NCI-H82 (cell line): ENCODE measurements at places on chromosomes 13 and 19.

GRCh38 chr13:26220575-26220974, 1.5 kb downstream of the RNF6 start:
- no peak for DNase-seq

GRCh38 chr19:28021259-28022185, 1191.4 kb downstream of the UQCRFS1 start:
- DNase-seq, result no peak

DNA sequence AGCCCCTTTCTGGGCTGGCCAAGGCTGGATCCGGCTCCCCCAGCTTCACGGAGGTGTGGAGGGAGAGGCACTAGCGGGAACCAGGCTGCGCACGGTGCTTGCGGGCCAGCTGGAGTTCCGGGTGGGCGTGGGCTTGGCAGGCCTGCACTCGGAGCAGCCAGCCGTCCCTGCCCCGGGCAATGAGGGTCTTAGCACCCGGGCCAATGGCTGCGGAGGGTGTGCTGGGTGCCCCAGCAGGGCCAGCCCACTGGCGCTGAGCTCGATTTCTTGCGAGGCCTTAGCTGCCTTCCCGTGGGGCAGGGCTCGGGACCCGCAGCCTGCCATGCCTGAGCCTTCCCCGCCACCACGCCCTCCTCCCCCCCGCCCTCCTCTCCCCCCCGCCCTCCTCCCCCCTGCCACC, 2.6 kb upstream of the ZNF559 start:
- DNase-seq, result no peak

- DNase-seq, result no peak
Observed at GRCh38 chr13:24624801-24625231, 55.4 kb upstream of the ATP12A start.

DNA sequence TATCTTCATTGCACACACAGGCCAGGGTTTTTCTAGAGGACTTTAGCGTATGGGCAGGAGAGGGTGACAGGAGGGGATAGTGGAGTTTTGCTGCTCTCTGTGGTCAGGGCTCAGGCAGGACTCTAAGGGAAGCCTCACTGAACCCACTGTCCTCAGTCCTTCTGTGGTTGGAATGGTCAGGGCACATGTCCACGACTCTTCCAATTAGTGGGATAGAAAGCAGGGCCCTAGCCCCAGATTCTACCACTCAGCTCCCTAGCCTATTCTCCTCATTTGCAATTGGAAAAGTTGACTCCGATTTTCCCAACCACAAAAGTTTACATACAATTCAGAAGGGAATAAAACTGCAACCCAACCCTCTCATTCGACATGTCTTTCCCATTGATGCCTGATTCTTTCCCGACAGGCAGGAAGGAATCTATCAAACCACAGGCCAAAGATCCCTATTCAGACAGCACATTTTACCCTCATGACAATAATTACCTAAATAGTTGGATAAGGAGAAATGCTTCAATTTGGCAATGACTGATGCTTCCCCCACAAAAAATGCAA, 38.2 kb downstream of the TGDS start:
- DNase-seq, result no peak

GRCh38 chr19:45428384-45429231, 4.9 kb upstream of the ERCC1 start:
- peak; percentile 36 for DNase-seq

DNA sequence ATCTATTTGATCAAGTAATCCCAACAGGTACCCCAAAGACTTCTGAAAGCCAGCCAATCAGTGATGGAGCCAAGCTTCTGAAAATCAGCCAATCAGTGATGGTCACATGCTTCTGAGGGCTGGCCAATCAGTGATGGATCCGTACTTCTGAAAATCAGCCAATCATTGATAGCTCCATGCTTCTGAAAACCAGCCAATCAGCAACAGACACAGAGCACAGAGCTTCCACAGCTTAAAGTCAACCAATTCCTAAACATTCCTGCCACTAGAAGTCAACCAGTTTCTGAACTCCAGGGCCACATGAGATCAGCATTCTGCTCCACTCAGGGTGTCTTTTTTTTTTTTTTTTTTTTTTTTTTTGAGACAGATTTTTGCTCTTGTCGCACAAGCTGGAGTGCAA, 8.2 kb upstream of the HSD17B14 start:
- peak; percentile 57 for DNase-seq

GRCh38 chr19:30498707-30499106, 126.5 kb downstream of the ZNF536 start:
- DNase-seq, result peak; percentile 65

DNA sequence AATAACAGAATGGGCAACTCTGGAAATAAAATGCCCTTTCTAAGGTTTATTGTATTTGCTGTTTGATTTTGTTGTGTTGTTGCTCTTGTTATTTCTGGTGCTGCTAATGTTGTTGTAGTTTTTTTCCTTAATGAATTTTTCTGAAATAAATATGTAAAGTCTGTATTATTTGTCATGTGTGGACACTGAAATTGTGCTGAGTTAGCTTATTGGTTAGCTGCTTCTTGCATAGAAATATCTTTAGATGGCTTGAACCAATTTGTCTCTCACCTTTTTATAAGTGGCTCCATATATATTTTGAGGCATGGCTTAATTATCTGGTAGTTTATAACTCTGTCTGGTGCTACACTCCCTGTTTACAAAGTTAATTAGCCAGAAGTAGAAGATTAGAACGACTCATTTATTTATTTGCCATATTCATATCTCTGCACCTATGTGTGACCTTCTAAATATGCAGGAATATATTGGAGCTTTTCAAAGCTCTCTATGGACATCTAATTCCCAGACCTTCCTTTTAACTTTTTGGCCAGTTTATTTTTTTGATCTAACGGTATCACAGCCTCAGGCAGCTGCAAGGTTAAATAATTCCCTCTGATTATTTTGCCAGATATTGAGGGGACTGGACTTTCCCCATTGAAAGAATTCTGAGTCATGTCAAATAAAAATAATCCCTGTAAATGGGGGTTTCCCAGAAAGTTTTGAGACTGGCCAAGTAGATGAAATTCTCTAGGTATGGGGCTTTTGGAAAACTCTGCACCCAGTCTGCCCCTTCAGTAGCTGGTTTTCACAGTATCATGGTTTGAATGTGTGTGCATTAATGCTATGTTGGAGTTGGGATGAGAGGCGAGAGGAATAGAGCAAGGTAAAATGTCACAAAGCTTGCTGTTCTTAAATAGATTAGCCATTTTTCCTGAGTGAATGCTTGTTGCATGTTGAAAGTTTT, 1331.7 kb upstream of the MIR17HG start:
- DNase-seq, result no peak

DNA sequence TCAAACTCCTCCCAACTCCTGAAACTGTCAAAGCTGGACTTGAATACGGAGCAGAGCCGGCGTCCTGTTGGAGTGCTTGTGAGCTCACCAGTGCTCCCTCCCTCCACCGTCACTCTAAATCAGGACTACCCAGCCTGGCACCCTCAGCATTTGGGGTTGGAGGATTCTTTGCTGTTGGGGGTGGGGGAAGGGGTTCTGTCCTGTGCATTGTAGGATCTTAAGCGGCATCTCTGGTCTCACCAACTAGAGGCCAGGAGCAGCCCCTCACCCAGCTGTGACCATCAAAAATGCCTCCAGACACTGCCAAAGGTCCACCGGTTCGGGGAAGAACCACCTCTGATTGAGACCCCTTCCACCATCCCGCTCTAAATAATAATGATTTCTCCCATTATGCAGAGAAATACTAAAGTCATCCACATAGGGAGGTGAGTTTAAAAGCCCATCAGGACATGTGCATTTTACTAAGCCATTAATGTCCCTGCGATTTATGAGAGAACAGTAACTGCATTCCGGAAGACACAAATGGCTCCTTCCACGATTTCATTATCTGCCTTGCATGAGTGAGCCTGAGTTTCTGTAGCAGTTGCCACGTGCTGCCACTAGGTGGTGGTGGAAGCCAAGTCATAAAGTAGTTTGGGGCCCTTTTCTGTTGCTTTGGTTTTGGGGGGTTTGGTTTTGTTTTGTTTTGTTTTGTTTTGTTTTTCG, 16.1 kb upstream of the USP29 start:
- DNase-seq, result peak; percentile 62

DNA sequence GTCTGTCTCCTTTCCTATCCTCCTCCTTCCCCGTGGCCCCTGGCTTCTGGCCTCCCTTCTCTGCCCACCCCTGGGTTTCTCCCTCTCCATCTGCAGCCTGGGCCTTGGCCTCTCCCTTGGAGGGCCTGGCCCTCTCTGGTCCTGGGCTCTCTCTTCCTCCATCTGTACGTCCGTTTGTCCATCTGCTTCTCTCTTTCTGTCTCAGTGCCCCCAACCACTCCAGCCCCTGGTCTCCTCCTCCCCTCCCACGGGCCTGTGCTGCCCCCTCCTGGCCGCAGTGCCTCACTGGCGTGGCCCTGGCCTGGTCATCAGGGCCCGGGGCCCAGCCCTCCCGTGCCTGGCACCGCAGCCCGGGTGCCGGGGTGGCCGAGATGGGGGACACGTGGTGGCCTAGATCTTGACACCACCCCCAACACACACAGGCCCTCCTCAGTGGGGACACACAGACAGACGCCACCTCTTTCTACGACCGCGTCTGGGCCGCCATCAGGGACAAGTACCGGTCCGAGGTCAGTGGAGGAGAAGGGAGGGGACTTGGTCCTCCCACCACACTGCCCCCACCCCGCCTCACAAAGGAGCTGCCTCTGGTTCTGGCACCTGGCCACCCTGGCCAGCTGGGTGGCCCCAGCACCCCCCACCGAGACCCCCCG, 11.3 kb downstream of the PRKCSH start:
- peak; percentile 60 for DNase-seq

GRCh38 chr19:8336072-8336569, 6.9 kb downstream of the KANK3 start:
- DNase-seq, result peak; percentile 38

- no peak for DNase-seq
Observed at GRCh38 chr19:10988380-10988779, 27.6 kb downstream of the SMARCA4 start.

- DNase-seq, result no peak
Observed at GRCh38 chr13:112342841-112343361, 33.3 kb upstream of the SPACA7 start.

GRCh38 chr13:99002172-99002710, 24.4 kb upstream of the DOCK9 start:
- no peak for DNase-seq

DNA sequence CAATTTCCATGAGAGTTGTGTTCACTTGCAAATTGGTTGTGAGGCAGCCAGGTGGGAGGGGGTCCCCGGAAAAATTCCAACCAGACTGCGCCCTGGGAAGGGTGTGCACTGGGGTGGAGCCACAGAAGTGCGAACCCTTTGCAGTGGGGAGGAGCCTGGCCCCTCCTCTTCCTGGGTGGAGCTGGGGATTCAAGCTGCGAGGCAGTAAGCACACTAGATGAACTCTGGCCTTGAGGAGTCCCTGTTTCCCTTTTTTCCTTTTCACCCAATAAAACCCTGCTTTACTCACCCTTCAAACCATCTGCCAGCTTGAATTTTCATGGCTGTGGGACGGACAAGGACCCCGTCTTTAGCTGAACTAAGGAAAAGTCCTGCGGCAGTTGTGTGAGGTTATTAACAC, 31.0 kb upstream of the MBNL2 start:
- peak; percentile 37 for DNase-seq

- DNase-seq, result no peak
Observed at GRCh38 chr13:44619651-44620050, 43.5 kb upstream of the TSC22D1 start.

DNA sequence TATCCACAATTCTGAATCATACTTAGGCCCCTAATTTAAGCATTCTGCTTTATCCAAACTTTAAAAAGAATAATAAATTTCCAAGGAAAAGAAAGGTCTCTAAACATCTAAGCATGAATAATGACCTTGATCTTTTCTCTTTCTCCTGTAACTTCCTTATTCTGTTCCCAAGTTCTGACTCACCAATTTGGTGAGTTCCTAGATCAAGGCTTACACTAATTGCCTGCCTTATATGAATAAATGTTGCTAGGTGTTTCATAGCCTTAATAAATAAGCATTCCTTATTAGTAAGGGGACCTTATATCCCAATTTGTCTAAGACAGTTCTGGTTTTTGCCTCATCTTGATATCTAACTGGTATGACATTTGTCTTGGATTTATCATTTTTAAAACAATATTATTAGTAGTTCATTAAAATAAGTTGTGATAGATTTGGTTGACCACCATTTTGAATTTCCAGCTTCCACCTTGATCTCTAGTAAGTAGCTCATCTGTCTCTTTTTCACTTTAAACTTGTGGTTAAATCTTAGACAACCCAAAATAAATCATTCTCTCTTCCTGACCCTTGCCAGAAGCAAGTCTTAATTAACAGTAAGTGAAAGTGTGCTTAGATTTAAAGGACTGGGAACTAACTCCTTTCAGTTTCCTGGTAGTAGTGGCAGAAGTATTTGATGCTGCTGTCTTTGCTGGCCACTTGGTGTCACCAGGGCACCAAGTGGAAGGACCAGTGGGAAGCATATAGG, 121.2 kb upstream of the MLNR start:
- peak; percentile 7 for DNase-seq

DNA sequence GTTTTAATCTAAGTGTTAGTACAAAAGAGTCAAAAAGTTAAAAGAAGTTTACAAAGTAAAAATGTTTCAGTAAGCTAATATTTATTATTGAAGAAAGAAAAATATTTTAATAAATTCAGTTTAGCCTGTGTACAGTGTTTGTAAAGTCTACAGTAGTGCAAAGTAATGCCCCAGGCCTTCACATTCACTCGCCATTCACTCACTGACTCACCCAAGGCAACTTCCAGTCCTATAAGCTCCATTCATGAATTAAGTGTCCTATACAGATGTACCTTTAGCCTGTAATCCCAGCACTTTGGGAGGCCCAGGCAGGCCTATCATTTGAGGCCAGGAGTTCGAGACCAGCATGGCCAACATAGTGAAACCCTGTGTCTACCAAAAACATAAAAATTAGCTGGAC, 24.1 kb upstream of the AKAP11 start:
- DNase-seq, result no peak

- DNase-seq, result peak; percentile 14
Observed at GRCh38 chr13:44032802-44033201, 153.1 kb downstream of the LACC1 start.

GRCh38 chr19:18789883-18790565, 1.1 kb downstream of the COMP start:
- peak; percentile 81 for DNase-seq

DNA sequence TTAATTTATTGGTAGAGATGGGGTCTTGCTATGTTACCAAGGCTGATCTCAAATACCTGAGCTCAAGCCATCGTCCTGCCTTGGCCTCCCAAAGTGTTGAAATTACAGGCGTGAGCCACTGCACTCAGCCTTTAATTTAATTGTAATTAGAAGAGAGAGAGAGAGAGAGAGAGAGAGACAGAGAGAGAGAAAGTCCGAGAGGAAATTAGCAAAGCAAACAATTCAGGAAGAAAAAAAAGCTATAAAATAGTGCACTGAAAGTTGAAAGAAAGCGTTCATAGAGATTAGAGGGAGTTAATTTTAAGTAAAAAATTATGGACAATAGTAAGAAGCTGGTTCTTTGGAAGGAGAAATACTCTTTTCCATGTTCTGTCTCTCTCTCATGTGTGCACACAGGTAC, 7.0 kb downstream of the GPR32 start:
- no peak for DNase-seq

- DNase-seq, result peak; percentile 95
Observed at GRCh38 chr13:32164622-32165268, 133.2 kb downstream of the FRY start.

DNA sequence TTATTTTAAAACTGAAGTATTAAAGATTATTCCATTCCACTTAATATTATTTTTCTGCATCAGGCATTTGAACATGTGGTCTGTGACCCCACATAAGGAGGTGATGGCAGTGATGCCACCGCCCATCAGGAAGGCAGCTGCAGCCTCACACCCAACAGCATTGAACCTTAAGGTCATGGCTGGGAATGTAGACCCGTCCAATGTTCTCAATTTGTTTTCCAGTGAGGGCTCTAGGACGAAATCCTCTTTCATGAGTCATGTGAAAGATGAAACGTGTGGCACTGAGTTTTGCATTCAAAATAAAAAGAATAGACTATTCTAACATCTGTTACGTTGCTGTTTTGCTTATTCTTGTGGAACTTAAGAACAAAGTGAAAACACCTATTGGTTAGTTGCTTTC, 74.5 kb upstream of the ANKRD10 start:
- DNase-seq, result no peak
